ENCODE measurements at places on chromosomes 3 and 15. TPM values are rescaled to one million over a fixed set of nuclear protein-coding genes. Genes with fewer than 3 reads are reported as not detected.

Gene COL8A1
- 0.60 TPM for polyA plus RNA-seq

Gene TSEN2
- 5.3 TPM for polyA plus RNA-seq

Gene C2CD4A
- 0.23 TPM for polyA plus RNA-seq

DNA sequence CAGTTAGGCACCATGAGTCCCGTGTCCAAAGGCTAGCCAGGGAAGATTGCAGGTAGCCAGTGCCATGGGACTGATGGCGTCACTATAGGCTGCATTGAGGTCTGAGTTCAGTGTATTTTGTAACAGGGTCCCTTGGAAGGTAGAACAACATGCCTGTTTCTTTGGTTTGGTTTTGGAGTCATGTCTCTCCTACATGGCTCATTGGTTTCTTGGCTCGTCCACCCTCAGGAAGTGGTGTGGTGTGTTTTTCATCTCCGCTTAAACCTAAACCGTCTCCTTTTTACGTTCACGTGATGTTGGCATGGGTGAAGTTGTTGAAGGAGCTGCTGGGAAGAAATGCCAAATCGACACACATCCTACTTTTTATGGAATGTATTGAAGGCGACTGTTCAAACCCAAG, 71.6 kb downstream of the FLNB start:
- DNase-seq, result no peak

DNA sequence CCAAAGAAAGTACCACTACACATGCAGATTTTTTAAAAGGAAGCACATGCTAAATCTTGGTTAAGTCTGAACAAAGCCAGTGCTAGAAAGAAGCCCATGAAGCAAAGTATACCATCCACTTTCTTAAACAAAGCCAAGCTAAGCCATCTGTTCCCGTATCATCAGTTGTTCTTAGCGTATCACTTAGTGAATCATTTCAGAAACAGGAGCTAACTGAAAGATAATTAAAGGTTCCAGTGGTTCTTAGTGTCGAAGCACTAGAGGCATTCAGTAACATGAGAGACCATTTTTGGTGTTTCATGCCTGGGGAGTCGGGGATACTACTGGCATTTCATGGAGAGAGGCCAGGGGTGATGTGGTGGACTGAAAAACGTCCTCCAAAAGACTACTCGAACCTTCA, 12.8 kb downstream of the UBXN7 start:
- DNase-seq, result no peak

DNA sequence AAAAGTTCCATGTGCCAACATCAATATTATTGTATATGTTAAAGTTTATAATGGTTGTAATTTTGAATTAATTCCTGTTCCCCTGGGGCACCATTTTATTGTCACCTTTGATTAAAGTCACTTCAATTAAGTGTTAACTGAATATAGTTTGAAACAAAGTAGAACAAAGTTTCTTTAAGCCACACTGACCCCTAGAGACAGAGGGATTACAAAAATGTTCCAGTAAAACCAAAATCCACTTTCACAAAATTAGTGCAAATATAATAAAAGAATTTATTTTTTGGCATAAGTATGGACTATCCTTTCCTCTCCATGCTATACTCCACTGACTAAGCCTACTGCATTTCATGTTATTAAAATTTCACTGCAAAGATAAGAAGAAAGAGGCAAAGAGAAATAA, 123.9 kb downstream of the ZMAT3 start:
- no peak for DNase-seq

DNA sequence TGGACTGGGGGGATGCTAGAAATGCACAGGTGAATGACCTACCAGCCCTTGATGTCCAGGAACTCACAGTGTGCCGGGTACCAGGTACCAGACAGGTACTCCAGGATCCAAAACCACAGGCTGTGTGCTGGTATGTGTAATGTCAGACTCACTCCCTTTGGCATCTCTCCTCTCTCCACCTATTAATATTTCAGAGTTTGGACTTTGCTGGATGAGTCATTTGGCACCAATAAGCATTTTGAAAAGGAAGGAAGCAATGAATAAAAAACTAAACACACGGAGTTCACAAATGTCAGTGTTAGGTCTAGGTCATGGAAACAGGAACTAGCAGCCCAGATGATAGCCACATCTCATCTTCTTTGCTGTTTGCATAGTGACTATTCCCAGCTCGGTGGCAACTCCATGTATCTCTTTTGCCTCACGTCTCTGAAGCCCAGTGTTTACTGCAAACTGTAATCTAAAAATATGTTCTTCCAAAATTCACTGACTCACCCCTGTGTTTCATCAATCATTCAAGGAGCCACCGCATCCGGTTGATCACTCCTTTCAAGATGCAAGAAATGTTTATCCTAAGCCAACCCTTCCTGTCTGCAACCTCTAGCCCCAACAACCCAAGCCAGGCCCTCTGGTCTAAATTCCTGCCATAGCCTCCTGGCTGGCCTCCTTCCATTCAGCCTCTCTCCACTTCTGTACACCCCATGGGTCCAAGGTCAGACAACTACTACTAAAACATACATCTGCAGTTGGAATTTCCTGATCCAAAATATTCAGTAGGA, 8.4 kb downstream of the ITGB5 start:
- DNase-seq, result peak; percentile 75

DNA sequence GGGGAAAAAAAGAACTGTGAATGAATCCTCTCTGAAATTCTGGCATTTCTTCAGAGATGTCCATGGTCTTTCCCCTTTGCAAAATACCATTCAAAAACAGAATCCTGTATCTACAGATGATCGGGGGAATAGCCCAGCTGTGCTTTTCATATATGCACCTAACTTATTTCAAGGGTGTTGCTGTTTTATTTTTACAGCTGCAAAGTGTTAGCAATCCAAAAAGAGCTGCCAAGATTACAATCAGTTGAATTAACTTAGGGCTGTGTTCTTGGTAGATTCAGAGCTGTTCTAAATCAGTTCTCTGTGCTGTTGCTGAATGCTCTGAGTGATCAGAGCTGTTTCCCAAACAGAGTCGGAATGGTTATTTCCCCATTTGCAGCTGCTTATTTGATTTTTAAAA, 175.7 kb upstream of the SEMA6D start:
- no peak for DNase-seq

DNA sequence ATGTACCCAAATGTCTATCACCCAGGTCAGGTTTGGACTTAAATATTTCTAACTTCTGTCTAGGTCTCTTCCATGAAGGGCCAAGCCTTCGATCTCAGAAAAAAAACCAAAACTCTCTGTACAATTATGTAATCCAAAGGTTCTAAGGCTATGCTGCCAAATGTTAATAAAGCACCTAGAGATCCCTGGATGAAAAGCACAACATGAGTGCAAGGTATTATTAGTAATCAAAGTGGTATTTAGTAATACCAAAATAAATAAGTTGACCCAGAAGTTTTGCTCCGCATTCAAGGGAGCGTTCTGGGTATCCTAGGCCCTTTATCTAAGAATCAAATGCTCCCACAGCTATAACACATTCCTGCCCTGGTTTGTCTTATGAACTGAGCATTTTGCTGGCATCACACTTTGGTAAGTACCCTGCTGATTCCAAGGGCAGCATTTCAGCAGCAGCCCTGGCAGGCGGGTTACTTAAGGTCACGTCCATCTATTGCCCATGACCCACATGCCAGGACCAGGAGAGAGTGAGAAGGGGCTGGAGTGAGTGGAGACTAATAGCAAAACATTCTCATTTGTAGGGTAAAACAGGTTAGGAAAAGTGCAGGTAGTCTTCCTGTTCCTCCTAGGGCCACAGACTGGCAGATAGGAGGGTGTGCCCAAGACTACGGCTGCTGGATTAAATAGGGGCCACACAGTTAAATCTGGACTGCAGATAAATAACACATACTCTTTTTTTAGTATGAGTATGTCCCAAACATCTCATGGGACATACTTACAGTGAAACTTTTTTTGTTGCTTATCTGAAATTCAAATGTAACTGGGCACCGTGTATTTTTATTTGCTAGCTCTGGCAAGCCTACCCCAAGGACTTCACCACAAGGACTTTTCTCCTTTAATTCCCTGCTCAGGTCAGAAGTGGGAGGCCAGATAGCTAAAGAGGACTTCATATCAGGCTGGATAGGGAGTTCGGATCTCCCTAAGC, 76.0 kb upstream of the SNRK start:
- DNase-seq, result no peak

DNA sequence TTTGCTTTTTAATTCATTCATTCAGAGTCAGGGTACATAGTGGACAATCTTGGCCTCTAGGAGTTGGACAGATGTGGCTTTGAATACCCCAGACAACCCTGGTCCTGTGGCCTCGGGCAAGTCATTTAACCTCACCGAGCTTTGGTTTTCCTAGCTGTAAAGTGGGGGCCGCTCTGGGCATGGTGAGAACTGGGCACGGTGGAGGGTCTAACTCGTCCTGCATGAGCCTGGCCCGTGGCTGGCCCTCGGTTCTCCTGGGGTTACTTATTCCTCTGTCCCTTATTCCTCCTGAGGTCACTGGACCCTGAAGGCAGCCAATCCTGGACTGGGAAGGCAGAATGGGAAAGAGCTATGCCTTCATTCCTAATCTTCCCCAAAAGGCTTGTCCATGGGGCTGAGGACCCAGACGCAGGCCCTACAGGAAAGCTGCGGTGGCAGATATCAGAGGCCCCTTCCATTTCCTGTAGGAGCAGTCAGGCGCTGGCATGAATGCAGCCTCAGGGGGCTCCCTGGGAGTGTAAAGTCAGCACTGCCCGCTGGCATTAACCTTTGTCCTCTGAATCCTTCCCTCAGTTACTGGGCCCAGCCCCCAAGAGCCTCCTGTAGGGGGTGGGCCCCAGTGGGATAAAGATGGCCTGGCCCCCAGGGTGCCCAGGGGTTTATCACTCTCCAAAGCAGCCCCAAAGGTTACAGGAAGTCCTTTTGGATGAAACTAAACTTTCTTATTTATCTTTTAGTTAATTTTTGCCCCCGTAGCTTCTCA, 17.9 kb upstream of the SEC13 start:
- DNase-seq, result no peak

- DNase-seq, result no peak
These were observed 320.6 kb upstream of the KCNH8 start for GRCh38 chr3:18827664-18828063.

DNA sequence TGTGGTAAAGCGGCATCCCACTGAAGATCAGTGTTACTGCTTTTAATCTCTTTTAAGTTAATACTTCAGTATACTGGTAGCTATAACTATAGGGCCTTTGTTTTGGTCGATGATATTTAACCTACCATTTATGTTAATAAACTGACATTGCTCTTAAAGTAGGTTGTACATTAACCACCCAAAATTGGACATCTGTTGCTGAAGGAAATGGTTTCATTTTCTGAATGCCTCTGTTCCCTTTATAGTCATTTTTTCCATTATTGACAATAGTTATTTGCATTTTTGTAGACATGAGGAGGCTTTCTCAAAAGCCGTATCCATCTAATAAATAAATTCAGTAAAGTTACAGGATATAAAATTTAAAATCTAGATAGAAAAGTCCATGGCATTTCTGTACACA, 252.4 kb upstream of the UBE2E1 start:
- DNase-seq, result no peak

All from sigmoid colon (tissue), 7 donors.